Activated CD8-positive, alpha-beta memory T cell treated with anti-CD3 and anti-CD28 coated beads, Interleukin-2, amount 50 U/mL, for 48 hours (primary cell): ENCODE measurements at places on chromosomes 12 and 14.

DNA sequence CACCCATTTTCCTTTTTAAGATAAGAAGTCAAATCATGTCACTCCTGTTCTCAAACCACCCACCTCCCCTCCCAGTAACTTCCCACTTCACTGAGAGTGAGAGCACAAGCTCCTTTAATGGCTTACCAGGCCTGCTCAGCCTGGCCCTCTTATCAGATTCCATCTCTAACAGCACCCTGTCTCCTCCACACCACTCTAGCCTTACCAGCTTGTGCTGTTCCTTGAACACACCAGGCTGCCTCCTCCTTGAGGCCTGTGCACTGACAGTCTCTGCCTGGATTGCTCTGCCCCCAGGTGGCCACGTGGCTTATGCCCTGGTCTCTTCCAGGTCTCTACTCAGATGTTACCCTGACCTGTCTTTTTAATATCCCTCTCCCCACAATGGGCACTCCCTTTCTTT lies 40.1 kb upstream of the EVL start:
- DNase-seq = no peak

- DNase-seq = no peak
Observed at GRCh38 chr12:121278169-121279070, 18.1 kb downstream of the CAMKK2 start.

DNA sequence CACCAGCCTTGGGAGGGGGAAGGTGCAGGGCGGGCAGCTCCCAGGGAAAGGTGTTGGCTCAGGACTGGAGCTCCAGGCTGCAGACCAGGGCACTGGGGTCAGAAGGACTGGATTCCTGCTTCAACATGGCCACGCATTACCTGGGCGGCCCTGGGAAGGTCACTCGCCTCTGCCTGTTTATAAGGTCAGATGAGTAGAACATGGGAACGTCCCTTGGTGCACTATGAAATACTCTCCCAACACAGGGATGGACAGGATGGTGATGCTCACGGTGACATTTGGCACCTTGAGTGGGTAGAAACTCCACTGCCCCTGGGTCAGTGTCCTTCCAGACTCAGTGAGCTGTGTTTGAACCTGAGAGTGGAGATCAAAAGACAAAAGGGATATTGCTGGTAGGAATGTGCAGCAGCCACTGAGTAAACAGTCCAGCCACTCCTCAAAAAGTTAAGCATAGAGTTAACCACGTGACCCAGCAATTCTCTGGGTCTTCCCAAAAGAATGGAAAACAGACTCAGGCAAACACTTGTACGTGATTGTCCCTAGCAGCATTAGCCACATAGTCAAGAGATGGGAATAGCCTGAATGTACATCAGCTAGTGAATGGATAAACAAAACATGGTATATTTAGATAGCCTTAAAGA lies 9.1 kb upstream of the BDKRB2 start:
- DNase-seq = no peak

GRCh38 chr12:15050659-15051058 lies 77.8 kb downstream of the PDE6H start:
- DNase-seq = no peak

DNA sequence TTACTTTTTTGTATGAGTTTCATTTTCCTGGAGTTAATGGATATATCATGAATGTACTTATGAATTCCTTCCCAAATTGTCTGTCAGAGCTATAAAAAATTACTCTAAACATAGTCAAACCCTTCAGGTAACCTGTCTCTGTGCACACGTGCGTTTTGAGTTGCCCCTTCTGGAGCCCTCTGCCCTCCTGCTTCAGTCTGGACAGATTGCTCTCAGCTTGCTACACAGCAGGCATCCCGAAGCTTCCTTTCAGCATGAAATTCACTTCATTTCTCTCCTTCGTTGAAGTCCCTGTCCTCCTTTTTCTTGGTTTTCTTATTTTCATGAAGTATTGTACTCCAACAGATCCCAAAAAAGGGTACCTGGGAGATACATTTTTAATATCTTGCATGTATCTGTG lies 47.3 kb downstream of the FNTB start:
- DNase-seq = no peak

DNA sequence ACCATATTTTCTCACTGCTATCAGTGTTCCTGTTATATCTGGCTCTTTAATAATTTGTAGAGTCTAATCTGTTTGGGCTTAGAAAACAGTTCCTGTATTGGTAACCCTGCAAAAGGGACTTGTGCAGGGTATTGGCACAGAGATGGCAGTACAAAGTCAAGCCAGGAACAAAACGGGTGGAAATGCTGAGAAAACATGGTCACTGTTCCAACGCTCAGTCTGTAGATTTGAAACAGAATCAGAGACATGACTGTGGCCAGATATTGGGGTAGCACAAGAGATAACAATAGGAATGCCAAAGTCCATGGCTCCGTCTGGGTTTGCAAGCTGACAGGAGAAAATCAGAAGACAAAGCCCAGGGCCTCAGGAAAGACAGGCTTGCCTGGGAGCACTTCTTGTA lies 290.7 kb upstream of the PDE3A start:
- no peak for DNase-seq

DNA sequence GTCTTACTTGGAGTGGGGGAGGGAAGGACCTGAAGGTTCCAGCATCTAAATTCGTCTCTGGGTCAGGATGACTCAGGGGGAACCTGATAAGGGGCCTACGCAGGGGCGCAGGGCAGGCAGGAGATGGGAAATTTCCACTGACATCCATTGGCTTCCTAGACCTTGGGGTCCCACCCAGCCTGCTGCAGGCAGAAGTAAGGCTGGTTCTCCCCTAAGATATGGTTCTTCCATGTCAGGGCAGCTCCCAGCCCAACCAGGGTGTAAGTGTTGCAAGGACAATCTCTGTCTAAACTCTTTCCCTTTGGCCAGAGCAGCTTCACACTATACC lies 2.1 kb upstream of the NDRG2 start:
- DNase-seq = no peak

GRCh38 chr12:3365463-3366411 lies 125.3 kb upstream of the PRMT8 start:
- DNase-seq = no peak

GRCh38 chr14:85595981-85596380 lies 66.0 kb downstream of the FLRT2 start:
- DNase-seq = no peak

GRCh38 chr12:108365324-108365723 lies 26.2 kb upstream of the CMKLR1 start:
- no peak for DNase-seq

DNA sequence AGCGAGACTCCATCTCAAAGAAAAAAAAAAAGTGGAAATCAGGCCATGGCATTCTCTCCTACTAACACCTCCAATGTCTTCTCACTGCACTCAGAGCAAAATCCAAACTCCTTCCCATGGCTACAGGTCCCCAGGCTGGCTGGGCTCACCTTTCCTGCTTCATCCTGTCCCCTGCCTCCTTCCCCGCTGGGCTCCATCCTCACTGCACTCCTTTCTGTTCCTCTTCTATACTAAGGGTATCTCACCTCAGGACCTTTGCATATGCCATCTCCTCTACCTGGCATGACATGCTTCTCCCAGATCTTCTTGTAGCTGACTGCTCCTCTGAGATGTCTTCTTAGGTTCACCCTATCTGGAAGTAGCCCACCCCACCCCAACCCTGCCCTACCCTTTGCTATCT lies 111.1 kb downstream of the DPF3 start:
- no peak for DNase-seq

GRCh38 chr12:43407816-43408645 lies 144.0 kb downstream of the ADAMTS20 start:
- DNase-seq = no peak

- DNase-seq = no peak
Observed at GRCh38 chr12:59404109-59404650, 191.6 kb upstream of the SLC16A7 start.

DNA sequence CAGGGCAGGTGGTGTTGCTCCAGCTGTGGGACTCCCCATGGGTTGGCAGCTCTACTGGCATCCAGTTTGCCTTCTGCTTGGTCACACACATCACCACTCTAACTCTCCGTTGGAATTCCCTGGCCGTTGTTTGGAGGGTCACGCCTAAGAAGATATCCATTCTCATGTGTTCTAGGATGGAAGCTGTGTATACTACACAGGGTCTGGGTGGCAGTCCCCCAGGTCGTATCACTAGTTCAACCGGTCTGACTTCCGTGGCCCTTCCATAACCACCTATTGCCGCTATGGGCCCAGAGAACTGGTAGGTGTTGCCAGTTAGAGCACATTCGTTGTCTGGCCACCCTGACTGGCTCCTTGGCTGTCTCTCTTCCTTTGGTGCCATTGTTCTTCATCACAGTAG lies 456.3 kb downstream of the TMEM121 start:
- no peak for DNase-seq

GRCh38 chr12:130014485-130014807 lies 110.6 kb upstream of the TMEM132D start:
- no peak for DNase-seq

GRCh38 chr12:943051-943450 lies 6.4 kb downstream of the RAD52 start:
- no peak for DNase-seq
